ENCODE measurements at places on chromosomes 6 and 20.
A peak's percentile ranks its signal among the peaks of the same experiment; 100 is the strongest.

GRCh38 chr6:107819217-107819616 lies 4.9 kb downstream of the SCML4 start:
- DNase-seq, result no peak

- DNase-seq, result no peak
Measured at GRCh38 chr6:157621406-157621805, 201.6 kb upstream of the SNX9 start.

DNA sequence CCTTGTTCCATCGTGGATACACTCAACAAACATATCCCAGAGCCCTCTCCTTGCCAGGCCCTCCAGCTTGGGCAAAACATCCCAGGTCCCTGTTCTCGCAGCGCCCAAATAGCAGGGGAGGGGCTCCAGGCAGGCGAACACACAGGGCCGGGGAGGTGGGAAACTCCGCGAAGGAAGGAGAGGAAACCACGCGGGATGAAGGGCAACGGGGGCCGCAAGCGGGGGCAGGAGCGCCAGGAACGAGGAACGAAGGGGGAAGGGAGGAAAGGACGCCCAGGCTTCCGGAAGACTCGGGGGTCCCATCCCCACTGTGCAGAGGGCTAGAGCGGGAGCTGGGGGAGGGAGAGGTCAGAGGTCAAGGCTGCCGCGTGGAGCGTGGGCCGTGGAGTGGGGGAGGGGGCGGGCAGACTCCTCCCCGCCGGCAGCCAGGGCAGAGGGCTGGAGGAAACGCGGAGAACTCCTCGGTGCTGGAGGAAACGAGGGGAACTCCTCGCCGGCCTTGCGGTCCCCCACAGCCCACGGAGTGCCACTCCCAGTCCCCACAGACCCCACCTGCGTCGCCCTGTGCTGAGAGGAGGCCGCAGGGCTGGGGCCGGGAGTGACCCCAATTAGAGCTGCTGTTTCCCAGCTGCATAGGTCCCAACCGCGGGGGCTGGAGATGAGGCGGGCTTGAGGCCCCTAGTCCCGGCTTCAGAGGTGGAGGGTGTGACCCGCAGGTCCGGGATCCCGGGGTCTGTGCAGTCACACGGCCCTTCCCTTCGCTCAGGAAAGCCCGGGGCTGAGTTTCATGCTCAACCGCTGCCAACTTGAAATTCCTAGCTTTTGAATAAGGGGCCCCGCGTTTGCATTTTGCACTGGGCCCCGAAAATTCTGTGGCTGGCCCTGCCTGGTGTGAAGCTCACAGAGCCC lies 1.2 kb upstream of the RBM38 start:
- DNase-seq, result peak; percentile 79

- DNase-seq, result no peak
Measured at GRCh38 chr20:5806457-5807263, 56.5 kb downstream of the SHLD1 start.

GRCh38 chr20:41992481-41992880 lies 374.3 kb upstream of the CHD6 start:
- DNase-seq, result no peak

DNA sequence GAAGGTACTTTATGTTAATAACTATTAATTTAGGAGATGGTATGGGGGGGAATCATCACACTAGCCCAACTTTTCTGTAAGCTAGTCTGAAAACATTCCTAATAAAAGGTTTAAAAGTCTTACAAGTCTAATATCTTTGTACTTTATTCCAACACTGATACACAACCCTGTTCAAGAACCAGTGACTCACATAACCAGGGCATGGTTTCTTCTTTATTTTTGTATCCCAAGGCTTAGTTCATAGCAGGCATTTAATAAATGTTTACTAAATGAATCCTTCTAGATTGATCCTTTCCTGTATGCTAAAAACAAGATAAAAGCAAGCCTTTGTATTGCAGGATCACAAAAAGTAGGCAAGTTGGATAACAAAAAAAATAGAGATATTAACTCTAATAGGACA lies 9.7 kb downstream of the PNISR start:
- no peak for DNase-seq

DNA sequence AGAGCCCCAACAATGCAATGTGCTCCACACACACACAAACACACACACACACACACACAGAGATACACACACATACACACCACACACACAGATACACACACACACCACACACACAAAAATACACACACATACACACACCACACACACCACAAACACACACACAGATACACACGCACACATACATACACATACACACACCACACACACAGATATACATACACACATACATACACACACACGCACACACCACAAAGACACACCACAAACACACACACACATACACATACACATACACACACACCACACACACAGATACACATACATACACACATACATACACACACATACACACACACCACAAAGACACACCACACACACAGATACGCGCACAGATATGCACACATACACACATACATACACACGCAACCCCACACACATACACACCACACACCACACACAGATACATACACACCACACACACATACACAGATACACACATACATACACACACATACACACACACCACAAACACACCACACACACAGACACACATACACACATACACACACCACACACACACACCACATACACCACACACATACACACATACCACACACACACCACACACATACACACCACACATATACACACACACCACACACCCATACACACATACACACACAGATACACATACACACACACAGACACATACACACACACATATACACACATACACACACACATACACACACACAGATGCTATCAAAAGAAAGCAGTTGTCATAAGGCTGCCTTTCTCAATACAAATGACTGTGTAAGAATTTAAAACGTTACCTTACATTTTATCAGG lies 128.0 kb downstream of the FOXC1 start:
- no peak for DNase-seq

All from CD4-positive, alpha-beta T cell treated with Interleukin-21 for 1 hour (primary cell).